Activated effector memory CD4-positive, alpha-beta T cell treated with anti-CD3 and anti-CD28 coated beads, Interleukin-2, amount 50 U/mL, for 16 hours (primary cell): ENCODE measurements at places on chromosomes 5 and 9.
A peak's percentile ranks its signal among the peaks of the same experiment; 100 is the strongest.

- peak; percentile 83 for DNase-seq
Measured at GRCh38 chr5:37248970-37249814, at the start of gene CPLANE1. Gene CPLANE1, minus strand, starts transcription at chr5:37249376. Its CDS starts 1,678 bp downstream, at chr5:37247698.

GRCh38 chr5:15300141-15300540 lies 199.8 kb upstream of the FBXL7 start:
- DNase-seq: no peak

DNA sequence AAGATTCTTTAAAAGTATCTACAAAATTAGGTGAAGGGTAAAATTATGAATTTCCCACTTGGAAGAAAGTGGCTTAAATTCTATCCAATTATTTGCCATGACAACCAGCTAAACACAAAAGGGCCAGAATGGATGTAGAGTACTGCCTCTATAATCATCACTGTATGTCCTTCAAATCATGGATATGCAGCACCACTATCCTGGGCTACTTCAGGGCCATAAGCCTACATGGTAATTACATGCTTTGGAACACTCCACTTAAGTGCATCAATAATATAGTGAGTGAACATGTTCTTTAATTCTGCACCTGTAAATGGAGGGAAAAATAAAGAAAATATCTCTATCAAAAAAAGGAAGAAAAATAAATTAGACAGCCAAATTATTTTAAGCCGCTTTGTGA lies 575.2 kb downstream of the ISL1 start:
- DNase-seq: no peak

GRCh38 chr5:30981576-30981975 lies 211.9 kb upstream of the CDH6 start:
- DNase-seq: no peak

DNA sequence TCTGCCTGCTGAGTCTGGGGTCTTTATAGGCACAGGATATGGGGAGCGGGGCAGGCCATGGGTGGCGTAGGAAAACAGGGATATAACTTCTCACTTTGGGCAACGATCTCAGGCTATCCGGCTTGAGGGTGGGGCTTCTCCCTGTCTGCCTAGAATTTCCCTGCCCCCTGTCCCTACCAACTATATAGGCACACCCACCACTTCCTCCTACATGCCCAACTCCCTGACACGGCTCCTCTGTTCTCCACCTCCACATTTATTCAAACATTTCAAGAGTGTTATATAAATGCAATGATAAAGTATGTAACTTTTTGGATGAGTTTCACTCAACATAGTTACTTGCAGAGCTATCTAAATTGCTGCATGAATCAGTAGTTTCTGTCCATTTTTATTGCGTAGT lies 363.2 kb upstream of the RORB start:
- no peak for DNase-seq

DNA sequence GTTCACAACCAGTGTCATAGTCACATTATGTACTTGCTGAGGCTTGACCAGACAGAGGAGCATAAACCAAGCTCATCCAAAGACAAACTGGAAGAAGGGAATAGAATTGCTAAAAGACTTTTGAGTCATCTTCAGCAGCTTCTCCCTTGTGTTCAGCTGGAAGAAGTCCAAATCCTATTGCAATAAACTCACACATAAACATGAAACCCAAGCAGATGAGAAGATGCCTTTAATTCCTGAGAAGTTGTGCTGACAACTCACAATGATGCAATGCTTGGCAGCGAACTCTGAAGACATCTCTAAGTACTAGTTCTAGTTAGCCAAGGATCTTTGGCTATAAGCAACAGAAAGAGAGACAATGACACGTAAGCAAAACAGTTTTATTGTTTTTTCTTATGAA lies 642.1 kb downstream of the KCTD16 start:
- DNase-seq: no peak

GRCh38 chr5:17428176-17428800 lies 69.7 kb upstream of the TAF11L2 start:
- DNase-seq: no peak

DNA sequence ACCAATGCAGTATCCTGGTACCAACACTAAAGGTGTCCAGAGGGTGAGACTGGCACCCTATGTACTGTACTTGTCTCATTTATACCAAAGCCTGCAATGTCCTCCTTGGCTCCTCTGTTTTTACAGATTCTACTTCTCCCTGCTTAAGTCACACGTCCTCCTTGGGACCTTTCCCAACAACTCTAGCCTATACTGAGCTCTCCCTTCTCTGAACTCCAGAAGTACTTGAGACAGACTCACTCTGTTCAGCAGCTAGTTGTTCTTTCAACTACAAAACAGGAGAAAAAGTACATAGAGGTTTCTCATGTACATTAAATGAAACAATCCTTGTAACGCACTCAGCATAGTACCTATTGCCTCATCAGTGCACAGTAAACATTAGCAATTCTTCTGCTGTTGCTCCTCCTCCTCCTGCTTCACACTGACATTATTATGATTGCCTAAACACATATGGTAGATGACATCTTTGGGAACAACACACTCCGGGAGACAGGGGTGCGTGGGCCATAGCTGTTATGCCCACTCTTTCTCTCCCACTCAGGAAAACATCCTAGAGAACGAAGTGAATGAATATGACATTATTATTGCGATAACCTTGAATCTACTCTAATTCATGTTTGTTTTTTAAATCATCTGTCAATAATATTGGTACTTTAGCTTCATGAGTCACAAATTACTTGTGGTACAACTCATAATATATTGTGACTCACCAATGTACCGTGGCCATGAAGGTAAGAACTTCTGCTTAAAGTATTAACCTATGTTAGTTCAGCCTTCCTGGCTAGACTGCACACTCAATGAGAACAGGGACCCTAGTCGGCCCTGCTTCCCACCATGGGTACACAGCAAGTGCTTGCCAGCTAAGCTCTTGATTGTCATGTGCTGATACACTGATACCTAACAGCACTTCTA lies 180.3 kb upstream of the ADRA1B start:
- DNase-seq: no peak

- DNase-seq: no peak
Measured at GRCh38 chr5:33312571-33313549, 127.9 kb upstream of the TARS1 start.

DNA sequence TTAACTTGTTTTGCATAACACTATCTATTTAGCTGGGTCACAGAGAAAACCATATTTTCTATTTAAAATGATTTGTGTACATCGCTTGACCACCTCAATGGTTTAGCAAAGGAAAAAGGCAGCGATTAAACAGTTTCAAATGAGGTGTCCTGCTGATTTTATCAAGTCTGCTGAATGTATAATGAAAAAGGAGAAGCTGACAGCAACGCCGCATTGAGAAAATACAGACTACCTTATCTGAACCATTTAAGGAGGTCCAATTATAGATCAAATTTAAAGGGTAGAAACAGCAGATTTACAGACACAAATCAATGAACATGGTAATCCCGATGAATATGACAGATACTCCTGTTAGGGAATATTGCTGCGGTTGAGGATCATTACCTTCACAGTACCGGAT lies 29.6 kb downstream of the PSMB7 start:
- no peak for DNase-seq

DNA sequence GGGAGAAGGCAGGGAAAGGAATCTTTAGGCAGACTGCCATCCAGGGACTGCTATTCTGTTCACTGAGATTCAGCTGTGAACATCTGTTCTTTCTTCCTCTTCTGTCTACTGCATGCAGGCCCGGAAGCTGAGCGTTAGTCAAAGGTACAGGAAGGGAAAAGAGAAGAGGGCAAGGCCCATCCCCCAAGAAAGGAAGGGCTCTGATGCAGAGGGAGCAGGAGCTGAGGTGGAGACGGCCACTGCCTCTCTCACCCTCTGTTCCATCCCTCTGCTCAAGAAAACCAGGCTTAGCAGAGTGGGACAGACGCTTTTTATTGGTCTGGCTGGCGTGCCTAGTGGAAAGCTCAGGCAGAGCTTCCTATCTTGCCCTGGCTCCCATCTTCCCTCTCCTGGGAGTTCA lies 57.6 kb downstream of the PFDN1 start:
- DNase-seq: no peak

GRCh38 chr5:25393256-25393655 lies 748.5 kb upstream of the CDH10 start:
- DNase-seq: no peak

- no peak for DNase-seq
Measured at GRCh38 chr5:16570121-16570815, 46.5 kb downstream of the RETREG1 start.

GRCh38 chr5:137695651-137696428 lies 40.0 kb downstream of the KLHL3 start:
- DNase-seq: peak; percentile 65

GRCh38 chr5:165260426-165260825 lies 1755.0 kb downstream of the MAT2B start:
- DNase-seq: no peak

DNA sequence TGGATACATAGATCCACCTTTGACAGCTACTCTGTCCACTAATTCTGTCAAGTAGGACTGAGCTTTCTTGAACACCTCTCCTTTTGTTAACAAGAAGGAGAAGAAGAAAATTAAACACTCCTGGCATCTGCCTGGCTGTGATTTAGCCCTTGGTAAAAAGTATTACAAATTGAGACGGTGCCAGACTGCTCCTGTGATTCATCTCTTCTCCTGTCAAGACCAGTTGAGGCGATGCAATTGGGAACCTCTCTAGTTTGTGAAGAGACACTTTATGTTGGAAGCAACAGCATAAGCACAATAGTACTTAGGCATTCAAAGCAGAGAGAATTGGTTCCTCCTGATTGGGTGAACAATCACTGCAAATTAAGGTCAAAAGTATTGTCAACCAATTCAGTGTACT lies 72.7 kb downstream of the GHR start:
- no peak for DNase-seq

DNA sequence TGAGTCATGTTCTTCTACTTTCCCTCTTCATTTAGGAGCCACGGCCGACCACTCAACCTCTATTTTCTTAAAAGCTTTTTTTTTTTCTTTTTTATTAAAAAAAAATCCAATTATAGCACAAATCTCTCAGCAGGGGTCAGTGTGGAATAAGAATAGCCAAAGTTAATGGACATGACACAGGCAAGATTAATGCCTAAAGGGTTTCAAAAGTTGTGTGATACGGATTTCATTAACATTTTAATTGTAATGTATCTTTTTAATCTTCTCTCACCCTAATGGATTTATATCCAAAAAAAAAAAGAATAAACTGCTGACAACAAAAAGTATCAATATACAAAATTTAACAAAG lies 5.4 kb downstream of the NACC2 start:
- DNase-seq: no peak

DNA sequence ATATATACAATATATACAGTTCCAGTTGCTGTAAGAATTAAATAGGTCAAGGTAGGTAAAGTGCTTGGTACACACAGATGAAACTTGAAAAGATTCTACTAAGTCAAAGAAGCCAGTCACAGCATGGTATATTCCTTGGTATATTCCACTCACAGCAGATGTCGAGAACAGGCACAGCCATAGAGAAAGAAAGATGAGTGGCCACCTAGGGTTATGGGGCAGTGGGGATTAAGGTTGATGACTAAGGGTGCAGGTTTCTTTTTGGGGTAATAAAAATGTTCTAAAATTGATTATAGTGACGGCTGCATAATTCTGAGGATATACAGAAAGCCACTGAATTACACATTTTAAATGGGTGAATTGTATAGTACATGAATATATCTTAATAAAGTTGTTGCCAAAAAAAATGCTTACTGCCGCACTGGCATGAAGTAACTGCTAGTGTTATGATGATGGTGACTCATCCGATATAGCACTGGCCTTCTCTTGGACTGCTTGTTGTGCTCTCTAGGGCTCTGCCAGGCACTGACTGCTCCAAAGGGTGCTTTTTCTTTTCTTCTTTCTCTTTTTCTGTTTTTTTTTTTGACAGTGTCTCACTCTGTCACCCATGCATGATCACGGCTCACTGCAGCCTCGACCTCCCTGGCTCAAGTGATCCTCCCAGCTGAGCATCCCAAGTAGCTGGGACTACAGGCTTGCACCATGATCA lies 23.5 kb downstream of the TBC1D2 start:
- no peak for DNase-seq

DNA sequence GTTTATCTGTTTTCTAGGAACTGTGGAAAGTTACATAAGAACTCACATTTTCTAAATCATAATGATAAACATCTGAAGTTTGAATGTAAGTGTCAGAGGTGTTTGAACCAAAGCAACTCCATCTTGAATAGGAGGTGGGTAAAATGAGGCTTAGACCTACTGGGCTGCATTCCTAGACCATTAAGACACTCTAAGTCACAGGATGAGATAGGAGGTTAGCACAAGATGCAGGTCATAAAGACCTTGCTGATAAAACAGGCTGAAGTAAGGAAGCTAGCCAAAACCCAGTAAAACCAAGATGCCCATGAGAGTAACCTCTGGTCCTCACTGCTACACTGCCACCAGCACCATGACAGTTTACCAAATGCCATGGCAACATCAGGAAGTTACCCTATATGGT lies 297.7 kb upstream of the POU5F2 start:
- no peak for DNase-seq

GRCh38 chr5:135608361-135608760 lies 29.6 kb upstream of the CXCL14 start:
- no peak for DNase-seq

GRCh38 chr5:133749331-133749985 lies 137.1 kb upstream of the FSTL4 start:
- no peak for DNase-seq

- DNase-seq: no peak
Measured at GRCh38 chr5:93831449-93831848, 90.0 kb upstream of the POU5F2 start.

- no peak for DNase-seq
Measured at GRCh38 chr5:66498791-66499207, 97.4 kb upstream of the MAST4 start.

DNA sequence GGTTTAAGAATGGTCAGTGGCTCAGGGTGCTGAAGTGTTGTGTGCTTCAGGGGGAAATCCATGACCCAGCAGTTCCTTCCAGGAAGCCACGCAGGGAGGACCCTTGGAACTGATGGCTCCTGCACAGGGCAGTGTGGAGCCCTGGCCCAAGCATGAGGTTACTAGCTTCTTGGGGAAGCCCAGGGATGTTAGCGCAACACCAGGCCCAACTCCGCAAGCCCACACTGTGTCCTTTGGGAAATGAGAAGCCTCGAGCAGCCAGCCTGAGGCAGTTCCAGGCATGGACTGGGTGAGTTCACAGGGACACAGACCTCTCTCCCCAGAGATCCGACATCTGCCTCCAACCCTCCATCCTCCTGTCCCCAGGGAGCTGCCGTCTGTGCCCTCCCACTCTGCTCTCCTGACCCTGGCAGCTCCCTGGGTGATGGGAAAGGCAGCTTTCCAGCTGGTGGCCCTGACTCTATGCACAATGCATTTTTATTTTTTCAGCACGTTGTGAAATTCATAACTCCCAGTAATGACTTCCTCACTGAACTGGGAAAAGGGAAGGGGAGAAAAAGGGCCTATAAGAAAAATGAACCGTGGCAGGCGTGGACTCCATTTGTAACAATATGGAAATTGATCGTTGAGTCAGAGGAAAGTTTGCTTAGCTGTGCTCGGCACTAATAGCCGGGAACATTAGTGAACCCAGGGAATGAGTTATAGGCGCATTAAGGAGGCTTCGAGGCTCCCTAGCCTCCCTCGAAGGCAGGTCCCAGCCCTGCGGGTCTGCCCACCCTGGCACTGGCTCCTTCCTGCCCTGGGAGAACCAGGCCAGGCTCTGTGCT lies 34.1 kb downstream of the LMX1B start:
- no peak for DNase-seq

GRCh38 chr5:132229236-132229635 lies 1.6 kb upstream of the P4HA2 start:
- DNase-seq: peak; percentile 44
